ENCODE measurements at places on chromosomes 7 and 10.
A peak's percentile ranks its signal among the peaks of the same experiment; 100 is the strongest.

DNA sequence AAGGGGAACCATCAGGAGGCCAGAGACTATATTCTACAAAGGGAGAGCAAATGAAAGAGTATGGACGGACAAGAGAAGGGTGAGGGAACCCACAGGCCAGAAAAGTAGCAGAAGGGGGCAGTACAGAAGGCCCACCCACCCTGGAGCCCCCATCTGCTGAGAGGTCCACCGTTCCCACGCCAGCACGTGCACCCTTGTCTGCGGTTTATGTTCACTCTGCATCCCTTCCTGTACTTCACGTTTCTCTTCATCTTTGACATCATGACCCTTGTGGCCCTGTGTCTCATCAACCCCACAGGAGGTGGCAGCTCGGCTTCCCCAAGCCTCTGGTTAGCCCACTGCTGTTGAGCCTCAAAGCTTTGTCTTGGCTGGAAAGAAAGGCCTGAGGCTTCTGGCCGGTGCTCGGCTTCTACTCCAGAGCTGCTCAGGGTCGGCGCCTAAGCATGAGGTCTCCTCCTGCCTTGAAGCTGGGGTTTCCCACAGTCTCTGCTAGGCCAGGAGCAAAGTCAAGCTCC lies 138.0 kb downstream of the DLG5 start:
- no peak for DNase-seq

DNA sequence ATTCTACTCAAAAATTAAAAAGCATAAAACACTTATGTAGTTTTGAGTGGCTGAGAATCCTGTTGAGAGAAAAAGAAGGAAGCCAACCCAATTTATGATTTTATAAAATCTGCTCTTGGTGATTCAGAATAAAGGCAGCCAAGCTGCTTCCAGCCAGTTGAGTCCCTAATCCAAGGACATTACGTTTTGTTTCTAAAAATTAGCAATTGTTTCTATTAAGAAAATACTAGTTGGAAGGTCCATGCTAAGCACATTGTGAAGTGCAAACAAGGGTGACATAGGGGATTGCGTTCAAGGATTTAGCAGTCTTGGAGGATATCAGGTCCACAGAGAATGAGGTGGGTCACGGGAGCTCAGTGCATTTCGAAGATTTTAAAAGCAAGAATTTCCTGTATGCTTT lies 987.7 kb downstream of the TYW1 start:
- DNase-seq = no peak

DNA sequence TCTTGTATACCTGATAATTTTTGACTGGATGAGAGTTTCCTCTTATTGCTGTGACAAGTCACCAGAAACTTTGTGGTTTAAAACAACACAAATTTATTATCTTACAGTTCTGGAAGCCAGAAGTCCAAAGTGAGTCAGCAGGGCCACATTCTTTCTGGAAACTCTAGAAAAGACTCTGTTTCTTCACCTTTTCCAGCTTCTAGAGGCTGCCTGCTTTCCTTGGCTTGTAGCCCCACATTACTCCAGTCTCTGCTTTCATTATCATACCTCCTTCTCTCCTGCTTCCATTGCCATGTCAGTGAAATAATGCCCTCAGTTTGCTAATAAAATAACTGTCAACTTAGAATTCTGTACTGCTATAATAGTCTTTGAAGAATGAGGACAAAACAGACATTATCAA lies 65.3 kb downstream of the VCL start:
- DNase-seq = no peak

GRCh38 chr10:62243647-62243997 lies 25.0 kb downstream of the RTKN2 start:
- DNase-seq = no peak

- DNase-seq = no peak
Observed at GRCh38 chr7:15555381-15555859, 6.4 kb downstream of the AGMO start.

DNA sequence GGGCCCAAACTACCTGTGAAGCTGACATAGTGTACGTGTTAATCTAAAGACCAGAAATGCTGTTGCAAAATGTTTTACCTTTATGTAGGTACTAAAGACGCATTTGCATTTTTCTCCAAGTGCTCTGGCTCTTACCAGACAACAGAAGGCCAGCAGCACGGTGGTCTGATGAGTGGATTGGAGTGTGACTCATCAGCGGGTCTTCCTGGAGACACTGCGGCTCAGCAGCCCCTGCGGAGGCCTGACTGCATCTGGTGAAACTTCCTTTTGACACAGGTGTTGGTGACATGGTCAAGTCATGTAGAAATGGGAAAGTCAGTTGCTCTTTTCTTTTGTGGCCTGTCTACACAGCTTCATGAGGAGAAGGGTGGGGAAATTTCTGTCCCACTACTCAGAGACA lies 723.6 kb downstream of the INHBA start:
- no peak for DNase-seq

- no peak for DNase-seq
Observed at GRCh38 chr7:85890244-85890811, 703.5 kb upstream of the SEMA3D start.

DNA sequence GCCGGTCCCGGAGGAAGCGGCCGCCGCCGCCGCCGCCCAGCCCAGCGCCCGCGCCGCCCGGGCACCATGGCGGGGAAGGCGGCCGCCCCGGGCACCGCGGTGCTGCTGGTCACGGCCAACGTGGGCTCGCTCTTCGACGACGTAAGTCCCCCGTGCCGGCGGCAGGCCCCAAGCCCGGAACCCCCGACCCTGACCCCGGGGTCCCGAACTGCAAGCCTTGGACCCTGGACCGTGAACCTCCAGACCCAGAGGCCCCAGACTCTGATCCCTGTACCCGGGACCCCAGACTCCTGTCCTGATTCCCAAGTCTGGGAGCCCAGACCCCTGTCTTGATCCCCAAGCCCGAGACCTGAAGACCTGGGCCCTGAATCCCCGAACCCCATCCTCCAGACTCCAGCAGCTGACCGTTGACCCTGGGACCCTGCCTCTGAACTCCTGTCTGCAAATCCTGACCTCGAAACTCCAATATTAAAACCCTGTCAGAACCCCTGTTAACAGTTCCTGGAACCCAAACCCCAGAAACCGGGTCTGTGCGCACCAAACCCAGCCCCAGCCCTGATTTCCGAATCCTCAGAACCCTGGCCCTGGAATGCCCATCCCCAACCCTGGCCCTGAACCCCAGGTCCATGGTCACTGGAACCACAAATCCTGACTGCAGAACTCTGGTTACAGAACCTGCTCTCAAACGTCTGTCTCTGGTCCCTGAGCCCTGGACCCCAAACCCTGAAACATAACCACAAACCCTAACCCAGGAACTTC lies 623 bp downstream of the INPP5A start:
- no peak for DNase-seq

GRCh38 chr7:139641337-139641992 lies 118.0 kb downstream of the CLEC2L start:
- no peak for DNase-seq

DNA sequence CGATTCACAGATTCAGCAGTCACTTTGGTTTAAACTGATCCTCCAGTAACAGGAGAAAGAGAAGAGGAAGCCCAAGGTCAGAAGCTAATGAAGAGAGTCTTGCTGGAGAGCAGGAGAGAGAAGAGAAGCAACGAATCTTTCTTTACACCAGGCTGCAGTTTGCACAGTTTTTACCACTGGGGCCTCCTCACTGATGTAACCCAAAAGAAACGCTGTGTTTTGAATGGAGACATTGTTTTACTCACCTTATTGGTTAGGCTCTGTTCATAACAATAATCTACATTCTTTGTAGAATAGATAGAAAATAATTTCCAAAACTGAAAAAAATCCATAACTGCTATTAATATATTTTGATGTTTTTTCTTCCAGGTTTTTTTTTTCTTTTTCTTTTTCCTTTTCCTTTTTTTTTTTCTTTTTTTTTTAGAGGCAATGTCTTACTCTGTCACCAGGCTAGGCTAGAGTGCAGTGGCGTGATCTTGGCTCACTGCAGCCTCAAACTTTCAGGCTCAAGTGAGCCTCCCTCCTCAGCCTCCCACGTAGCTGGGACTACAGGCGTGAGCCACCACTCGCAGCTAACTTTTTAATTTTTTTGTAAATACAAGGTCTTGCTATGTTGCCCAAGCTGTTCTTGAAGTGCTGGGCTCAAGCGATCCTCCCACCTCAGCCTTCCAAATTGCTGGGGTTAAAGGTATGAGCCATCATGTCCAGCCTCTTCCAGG lies 27.6 kb downstream of the LYZL1 start:
- DNase-seq = no peak

DNA sequence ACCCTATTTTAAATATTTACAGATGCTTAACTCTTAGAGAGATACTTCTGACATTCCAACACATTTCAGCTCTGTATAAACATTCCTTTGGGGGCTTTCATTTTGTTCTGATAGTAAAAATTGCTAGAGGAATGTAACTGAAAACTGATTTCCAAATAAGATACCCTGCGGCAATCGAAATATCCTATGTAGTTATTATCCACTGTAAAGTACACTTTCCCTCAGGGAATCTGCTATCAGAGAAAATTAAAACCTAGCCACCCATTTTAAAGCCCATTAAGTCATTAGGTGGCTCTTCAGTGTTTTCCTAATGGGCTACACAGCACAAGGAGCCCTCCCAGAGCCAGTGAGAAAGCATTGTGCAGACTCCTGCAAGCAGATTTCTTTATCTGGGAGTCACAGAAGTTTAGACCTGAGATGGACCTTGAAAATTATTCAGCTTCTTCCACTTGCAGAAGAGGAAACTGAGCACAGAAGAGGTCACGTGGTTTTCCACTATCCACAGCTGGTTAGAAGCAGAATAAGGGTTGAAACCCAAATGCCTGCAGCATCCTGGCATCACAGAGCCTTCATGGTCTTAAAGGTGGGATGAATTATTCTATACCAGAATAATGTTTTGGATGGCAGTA lies 12.6 kb upstream of the CPVL start:
- no peak for DNase-seq

DNA sequence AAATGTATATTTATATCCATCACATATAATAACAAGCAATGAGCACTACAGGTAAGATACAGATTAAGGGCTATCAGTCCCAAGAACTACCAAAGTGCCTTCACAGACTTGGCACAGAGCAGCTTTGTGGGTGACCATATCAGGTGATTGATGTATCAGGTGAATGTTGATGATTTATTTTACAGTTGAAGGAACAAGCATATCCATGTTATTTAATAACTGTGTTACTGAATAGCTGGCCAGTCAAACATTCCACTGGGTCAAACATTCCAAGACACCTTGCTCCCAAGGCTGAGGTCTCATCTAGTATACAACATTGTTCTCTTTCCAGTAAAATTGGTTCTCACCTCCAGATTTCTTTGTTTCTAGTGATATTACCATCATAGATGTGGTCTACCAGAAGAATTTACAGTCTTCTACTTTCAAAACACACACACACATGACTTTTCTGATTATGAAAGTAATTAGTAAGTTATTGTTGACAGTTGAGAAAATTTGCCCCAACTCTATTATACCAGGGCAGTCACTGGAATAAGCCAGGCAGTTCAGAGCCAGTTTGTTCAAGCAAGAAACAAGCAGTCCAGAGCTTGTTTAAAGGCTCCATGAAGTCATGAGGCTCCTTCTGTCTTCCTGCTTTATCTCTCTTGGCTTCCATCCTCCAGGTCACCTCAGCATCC lies 68.2 kb downstream of the ELAPOR2 start:
- no peak for DNase-seq

- DNase-seq = no peak
Observed at GRCh38 chr10:30055226-30055662, 4.1 kb downstream of the JCAD start.

DNA sequence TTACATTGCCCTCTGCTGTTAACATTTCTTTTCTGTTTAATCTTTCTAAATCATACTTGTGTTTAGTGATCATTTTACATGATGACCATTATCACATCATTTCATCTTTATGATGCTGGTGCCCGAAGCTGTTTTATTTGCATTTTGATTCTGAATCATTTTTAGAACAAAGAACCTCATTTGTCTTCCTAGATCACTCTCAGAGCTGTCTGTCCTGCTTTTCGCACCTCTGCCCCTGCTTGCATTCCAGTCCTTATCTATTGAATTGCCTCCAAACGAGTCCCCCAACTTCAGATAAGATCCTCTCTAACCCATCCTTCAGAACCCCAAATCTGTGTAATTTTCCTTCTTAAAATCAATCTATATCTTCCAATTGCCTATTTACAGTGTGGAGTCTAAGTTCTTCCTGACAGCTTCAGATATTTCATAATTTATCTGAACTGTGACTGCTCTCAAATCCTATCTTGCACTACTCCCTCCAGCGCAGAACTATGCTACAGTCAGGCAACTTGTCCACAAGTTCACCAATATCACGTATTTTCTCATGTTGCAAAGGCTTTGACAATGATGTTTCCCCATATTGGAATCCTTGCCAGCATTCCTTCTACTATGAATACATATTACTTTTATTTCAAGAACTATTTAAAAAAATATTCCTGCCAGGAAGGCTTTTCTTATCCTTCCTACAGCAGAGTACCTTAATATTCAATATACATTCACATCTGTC lies 346.5 kb upstream of the CACNA2D1 start:
- DNase-seq = no peak

DNA sequence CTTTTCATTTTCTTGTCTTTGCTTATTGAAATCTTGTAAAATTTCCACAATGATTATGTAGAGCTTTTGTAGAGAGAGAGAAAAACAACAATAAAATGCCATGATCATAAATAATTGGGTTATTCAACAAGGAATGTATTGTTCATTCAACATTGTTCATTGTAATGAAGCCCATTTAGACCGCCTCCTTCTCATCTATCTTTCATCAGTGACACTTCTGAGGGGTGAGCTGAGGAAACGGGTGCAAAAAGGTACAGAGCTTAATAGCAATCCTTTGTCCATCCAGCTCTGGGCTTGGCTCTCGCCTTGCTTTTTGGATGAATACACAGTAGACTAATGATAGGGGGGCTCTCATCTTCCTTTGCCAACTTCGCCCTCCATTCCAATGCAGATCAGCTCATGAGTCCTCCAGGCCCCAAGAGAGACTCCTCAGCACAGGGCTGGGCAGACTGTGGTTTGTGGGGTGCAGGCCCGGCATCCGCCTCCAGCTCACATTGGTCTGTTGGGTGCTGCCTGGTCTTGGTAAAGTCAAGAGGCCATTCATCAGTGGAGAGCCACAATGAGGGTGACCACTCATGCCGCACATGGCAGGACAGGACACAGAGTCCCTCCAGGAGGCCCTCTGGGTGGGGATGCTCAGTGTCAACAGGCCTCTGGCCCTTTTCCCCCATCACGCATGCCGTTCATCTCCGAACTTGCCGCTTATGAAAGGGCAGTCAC lies 17.9 kb upstream of the PPA1 start:
- no peak for DNase-seq

GRCh38 chr10:16470747-16471146 lies 33.9 kb downstream of the PTER start:
- DNase-seq = peak; percentile 15

DNA sequence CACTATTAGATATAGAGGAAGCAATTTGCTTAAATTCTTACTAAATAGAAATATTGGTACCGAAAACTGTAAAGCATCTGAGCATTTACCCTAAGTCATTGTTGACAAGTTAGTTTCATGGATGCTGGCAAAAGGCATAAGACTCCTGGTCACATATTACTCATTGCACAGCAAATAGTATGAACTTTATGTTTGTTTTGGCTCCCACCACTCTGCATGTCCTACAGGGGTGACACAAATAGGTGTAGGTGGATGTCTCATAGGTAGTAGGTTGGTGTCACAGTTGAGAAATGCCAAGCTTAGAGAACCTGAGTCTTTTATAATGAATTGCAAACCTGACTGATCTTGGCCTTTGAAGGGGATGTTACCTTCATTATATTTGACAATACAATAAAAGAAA lies 199.6 kb upstream of the SEMA3D start:
- no peak for DNase-seq

Data from stimulated activated CD4-positive, alpha-beta T cell treated with anti-CD3 and anti-CD28 coated beads, Interleukin-4, amount 100 ng/mL, for 48 hours (primary cell).